ENCODE measurements at places on chromosomes 2 and 18.

DNA sequence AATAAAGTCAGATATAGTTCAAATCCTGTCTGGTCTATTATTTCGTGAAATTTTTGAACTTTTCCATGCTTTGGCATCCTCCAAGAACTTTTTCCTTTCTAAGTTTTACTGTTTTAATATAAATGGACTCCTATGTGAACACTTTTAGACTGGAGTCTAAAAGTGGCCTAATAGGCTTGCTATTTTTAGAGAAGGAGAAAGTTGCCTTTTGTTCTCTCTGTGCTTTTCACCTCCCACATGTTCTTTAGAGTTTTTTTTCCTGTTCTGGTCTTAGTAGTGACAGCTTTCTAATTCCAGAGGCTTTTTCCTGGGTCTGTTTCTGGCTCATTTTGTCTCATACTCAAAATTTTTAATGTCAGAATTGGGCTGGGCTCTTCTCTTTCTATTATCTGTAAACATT lies 72.2 kb downstream of the ADAM23 start:
- no peak for DNase-seq

DNA sequence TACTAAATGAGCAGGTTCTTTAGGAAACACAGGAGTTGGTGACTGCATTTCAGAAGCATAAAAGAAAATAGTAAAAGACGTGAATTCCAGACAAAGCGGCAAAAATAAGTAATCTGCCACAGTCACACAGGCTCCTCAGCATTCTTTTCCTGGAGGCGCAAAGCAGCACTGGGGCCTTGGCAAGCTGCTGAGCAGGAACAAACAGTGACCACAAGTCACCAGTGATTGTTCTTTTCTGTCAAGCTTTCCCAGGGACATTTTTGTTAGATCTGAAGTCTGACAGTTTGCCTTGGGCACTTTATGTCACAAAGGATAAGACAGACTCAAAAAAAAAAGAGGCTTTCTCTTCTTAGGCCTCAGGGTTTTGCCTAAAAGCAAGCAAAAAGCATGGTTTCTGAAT lies 216.2 kb downstream of the CDH20 start:
- DNase-seq, result no peak

- no peak for DNase-seq
Observed at GRCh38 chr2:19932928-19933327, 31.1 kb upstream of the TTC32 start.

DNA sequence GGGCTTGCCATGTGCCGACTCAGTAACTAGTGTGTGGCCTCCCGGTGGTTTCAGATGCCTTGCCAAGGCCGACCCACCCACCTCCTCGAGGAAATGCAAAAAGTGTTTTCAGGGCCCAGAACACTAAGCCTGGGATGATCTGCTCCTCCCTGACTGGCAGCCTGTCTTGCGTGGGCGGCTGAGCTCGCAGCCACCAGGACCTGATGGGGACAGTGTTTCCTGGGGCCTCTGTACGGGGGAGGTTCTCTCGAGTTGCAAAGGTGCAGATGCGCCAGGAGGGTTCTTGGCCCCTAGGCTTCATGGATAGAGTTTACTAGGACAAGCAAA lies 85.2 kb downstream of the GLI2 start:
- peak; percentile 71 for DNase-seq

GRCh38 chr2:149314687-149315086 lies 15.7 kb upstream of the LYPD6 start:
- peak; percentile 77 for DNase-seq

- no peak for DNase-seq
Observed at GRCh38 chr2:190503088-190503487, 31.4 kb downstream of the NEMP2 start.

DNA sequence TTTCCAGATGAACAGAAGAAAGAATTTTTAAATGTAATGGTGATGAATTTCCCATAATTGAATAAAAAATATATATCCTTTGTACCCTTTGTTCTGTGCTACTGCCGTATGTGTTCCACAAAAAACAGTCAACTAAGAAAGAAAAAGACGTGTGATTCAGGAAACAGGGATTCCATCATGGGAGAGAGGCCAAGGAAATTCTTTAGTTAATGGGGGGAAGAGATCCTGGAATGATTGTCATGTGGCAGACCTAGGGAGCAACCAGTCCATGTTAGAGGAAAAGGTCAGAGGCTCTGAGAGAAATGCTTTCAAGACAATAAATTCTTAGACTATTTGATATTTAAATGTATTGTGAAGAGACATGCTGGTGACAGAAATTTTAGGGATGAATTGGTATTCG lies 76.6 kb downstream of the CPO start:
- no peak for DNase-seq

DNA sequence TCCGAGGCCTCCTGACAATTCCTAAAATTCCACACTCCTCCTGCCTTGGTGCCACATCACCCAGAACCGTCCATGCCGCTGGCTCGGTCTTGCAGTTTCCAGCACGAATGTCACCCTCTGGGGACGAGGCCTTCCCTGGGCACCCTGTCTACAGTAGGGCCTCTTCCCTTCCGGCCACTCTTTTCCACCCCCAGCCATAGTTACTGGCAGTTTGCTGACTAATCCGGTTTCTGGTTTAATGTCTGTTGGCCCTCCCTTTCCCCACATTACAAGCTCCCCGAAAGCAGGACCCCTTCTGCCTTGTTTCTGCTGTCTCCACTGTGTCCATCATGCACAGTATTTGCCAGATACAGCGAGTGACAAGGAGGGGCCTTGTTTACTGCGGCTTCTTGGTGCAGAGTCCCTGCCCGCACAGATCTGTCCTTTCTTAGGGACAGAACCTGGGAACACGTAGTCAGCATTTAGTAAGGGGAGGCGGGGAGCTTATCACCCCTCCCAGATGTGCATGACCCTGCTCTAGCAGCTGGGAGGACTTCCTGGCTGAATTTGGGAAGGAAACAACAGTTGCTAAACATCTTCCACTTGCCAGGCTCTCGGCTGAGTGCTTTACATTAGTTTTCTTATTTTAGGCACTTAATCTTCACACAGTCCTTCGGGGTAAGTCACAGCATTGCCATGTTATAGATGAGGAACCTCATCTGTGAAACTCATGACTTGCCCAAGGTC lies 23.6 kb upstream of the CATIP start:
- no peak for DNase-seq

DNA sequence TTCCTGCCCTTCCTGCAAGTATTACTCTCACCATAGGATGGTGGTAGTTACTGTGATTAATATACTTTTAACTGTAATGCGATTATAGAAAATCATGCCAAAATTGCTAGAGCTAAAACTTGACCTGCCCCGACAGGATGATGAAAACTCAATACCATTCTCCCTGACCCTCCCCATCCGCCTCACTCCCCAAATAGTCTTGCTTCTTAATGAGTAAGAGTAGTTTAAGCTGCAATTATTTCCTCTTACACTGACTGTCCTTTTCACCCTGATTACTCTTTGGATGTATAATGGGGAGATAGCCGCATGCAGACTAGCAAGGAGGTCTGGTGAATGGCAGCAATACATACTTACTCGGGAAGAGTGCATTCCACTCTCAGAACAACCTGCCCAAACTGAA lies 269.6 kb upstream of the SIX3 start:
- no peak for DNase-seq

- DNase-seq, result no peak
Observed at GRCh38 chr2:3876221-3876620, 172.8 kb downstream of the DCDC2C start.

DNA sequence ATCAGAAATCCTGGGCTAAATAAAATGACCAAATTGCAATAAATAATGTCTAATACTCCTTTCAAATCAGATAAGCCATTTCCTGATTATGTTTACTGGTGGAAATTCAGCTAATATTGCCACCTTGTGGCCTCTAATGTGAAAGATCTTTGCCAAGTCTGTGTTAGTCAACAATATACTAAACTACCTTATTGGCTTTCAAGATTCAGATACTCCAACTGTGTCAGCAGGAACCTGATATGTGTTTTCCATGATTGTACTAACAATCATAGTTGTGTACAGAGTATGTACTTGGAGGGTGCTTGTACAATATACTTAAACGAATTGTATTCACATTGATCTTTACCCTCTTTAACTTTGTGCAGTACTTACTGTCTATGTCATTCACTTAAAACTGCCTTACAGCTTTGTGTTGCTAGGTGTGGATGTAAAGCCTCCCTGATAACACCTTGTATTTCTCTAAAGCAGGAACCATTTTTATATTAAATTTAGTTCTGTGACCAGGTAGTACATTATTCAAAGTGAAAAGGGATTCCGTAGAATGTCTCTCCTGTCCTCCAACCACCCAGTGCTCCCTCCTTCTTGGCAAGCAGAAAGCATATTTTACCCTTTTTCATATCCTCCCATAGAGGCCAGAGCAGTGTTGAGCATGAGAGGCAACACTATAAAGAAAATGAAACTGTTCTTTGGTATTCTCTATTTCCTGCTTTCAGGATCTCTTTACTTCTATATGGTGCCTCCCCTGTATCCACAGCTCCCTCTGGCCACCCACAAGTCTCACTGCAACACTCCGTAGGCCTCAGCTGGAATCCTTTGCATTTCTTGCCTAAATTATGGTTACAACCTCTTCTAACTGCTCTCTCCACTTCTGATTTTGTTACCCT lies 75.2 kb upstream of the C2orf15 start:
- peak; percentile 33 for DNase-seq

DNA sequence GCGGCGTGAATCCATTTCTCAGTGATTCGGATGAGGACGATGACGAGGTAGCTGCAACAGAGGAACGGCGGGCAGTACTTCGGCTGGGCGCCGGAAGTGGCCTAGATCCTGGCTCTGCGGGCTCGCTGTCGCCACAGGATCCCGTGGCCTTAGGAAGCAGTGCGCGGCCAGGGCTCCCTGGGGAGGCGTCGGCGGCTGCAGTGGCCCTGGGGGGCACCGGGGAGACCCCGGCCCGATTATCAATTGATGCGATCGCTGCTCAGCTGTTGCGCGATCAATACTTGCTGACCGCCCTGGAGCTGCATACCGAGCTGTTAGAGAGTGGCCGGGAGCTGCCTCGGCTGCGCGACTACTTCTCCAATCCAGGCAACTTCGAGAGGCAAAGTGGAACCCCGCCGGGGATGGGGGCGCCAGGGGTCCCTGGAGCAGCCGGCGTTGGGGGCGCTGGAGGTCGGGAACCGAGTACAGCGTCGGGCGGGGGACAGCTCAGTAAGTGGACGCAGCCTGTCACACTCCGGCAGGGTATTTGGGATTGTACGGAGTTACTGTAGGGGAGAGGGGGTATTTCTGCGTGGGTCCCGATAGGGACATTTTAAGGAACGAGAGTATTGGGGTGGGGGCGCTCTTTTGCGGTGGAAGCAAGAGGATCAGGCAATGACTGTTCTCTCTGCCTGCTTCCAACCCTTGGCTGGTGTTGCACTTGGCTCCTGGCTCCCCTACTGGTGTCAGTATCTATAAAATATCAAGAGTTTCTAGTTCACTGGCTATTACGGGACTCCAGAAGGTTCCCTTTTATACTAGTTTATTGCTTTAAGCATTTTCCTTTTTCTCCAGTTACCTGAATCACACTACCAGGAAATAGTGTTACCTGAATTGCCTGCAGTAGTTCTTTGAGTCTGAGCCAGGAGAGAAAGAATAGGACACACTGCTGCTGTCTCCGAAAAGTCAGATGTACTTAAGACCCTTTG lies 772 bp downstream of the RELCH start:
- DNase-seq, result peak; percentile 54

GRCh38 chr2:174516501-174517378 lies 29.9 kb upstream of the GPR155 start:
- no peak for DNase-seq

GRCh38 chr2:18926631-18927524 lies 337.5 kb upstream of the NT5C1B start:
- DNase-seq, result no peak

GRCh38 chr2:238427435-238428162 lies 872 bp downstream of the ASB1 start:
- DNase-seq, result peak; percentile 56

DNA sequence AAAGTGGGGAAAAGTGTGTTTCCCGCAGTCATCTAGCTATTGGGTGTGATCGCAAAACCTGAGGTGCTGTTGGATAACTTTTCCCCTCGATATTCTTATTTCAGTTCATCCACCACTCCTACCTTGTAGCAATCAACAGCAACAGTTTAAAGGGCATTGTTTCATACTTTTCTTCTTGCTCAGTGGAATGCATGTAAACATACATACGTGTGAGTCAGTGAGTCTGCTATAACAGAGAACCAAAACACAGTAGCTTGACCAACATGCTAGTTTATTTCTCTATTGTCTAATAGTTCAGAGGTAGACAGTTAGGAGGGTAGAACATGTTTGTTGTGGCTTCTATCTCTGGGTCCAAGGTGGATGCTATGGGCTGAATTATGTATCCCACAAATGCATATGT lies 77.6 kb upstream of the FOXI3 start:
- DNase-seq, result no peak

- DNase-seq, result no peak
Observed at GRCh38 chr2:175626796-175627195, 375.3 kb downstream of the LNPK start.

DNA sequence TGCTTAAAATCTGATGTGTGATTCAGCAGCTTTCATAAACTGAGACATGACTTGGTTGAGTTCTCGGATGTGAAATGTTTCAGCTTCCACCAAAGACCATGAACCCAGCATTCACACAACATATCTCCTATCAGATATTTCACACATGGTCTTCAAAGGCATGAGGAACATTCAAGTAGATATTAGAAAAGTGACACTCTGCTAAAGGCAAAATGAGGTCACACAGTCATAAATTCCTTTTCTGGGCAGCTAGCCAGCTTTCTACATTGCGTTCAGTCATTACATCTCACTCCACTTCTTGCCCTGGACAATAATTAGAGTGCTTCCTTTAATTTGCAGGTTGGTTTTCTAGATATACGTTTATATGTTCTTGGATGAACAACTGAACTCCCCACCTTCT lies 96.7 kb downstream of the GAREM1 start:
- DNase-seq, result no peak

- peak; percentile 73 for DNase-seq
Observed at GRCh38 chr2:127463155-127463991, 45.1 kb downstream of the PROC start.

DNA sequence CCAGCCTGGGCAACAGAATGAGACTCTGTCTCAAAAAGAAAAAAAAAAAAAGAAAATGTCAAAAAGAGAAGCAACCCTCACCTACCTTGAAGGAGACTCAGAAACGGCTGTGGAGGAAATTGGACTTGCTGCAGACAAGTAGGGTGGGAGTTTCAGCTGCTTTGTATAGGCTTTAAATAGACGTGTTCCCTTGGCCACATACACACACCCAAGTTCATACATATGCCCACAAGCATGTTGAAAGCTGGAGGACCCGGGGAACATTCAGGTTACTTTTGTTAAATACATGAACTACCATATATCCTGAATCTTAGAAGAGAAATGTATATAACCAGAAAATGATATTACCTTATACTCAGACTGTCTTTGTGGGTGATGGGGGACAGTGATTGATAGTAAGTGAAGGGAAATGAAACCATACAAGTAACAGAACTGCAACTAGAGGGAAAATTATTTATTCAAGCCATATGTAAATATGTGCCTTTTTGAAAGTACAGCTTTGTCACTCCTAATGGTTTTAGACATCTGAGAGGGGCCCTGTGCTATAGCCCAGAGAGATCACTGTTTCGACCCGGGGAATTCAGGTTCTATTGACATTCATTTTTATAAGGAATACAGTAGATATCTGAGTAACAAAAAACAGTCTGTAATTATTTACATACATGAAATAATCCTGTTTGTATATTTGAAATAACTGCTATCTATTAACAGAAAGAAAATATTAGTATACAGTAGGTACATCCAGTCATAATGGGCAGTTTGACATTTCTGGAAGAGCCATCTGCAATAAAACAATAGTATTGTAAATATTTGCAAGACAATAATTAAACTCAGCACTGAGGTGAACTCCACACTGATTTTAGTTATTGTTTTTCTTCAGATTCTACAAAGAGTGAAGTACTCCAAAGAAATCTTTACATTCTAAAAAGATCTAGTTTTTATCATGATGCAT lies 48.0 kb upstream of the TGIF1 start:
- DNase-seq, result no peak

- DNase-seq, result no peak
Observed at GRCh38 chr2:100522430-100522829, 40.4 kb upstream of the PDCL3 start.
